ENCODE measurements at places on chromosomes 3 and 15.
A peak's percentile ranks its signal among the peaks of the same experiment; 100 is the strongest.

DNA sequence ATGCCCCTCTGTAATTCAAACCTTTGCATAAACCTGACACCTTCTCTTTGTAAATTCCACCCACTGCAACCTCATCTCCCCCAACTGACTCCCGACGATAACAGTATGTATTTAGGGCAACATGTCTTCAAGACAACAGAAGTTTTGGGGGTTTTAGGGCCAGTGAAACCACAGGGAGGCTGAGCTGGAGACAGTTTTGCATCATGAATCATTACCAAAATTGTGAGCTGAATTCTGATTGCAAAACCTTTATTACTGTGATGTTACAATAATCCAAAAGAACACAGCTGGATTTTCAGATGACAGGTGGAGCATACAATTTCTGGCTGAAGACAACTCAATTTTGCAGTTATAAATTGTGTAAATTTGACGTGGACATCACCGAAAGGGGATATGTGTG, 281.3 kb upstream of the TTC14 start:
- no peak for DNase-seq

GRCh38 chr3:42906070-42906847, at the start of gene ZNF662:
Gene ZNF662, plus strand, starts transcription at chr3:42906142. Its CDS starts 1,973 bp downstream, at chr3:42908115.
- peak; percentile 3 for DNase-seq

- no peak for DNase-seq
Observed at GRCh38 chr3:23549148-23549910, 256.4 kb upstream of the UBE2E1 start.

GRCh38 chr3:11835028-11835639, 11.6 kb downstream of the TAMM41 start:
- no peak for DNase-seq

DNA sequence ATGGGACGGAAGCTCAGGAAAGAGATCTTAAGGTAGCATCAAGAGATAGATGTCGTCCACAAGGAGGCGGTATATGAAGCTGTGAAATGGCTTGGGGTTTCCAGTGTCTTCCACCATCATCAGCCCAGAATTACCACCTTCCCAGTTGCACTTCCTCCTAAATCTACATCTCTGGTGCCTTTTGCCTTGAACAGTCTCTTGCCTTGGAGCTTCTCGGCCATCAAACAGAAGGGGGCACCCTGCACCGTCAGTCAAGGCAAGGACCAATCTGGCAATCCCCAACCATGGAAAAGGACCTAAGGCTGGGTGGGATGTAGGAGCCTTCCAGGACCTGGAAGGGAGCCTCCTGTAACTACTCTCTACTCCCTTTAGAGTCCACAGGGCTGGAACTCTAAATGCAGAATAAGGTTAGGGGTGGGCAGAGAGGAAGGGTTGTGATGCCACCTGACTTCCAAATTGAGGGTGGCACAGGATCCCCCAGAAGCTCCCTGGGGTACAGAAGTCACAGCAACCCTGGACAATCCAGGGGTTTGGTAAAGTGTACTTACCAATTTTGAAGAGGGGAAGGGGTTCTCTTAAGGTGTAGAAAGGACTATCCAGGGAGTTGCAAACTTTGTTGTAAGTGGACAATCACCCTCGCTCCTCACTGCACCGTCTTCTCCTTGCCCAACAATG, 1.0 kb upstream of the RYR3 start:
- no peak for DNase-seq

DNA sequence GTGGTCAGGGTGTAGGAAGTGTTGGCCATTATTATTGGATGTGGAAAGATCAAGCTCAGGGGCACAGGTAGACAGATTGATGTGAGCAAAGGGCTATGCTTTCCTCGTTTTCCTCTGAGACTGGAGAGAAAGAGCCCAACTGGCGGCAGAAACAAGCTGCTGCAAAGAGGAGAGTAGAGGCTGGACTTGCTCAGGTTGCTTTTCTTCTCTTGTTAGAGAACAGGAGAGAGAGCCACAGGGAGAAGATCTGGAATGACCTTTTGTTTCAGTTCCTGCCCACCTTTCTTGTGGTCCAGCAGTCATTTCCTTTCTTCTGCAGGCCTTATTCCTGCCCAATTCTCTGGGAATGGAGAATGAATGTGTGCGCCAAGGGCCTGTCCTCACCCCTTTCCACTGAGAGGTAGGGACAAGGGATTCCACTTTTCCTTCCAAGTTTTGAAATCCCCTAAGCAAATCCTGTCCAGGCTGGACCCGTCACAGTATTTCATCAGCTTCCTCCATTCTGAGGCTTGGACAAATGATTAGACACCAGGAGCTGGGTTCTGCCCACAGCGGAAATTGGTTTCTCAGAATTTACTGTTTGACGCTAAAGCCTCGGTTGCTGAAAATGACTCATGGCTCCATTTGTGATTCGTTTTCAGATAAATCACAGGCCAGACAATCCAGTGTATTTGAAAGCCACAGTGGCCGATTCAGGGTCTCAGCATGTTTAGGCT, 16.1 kb downstream of the ZNF80 start:
- no peak for DNase-seq

DNA sequence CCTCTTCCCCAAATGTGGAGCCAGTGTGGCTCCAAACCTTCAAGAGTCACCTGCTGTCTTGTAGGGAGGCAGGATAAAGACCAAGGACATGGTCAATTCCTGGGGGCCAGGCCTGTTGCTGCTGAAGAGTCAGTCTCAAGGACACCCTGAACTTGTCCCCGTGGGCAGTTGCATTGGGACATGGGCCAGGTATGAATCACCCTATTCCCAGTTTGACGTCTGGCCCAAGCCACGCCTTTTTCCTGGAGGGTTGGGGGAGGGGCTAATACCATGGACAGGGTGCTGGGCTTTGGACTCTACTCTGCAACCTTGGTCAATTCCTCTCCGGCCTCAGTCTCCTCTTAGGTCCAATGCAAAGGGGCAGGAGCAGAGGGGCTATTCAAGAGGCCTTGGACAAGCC, 10.4 kb downstream of the ATP2B2 start:
- no peak for DNase-seq

DNA sequence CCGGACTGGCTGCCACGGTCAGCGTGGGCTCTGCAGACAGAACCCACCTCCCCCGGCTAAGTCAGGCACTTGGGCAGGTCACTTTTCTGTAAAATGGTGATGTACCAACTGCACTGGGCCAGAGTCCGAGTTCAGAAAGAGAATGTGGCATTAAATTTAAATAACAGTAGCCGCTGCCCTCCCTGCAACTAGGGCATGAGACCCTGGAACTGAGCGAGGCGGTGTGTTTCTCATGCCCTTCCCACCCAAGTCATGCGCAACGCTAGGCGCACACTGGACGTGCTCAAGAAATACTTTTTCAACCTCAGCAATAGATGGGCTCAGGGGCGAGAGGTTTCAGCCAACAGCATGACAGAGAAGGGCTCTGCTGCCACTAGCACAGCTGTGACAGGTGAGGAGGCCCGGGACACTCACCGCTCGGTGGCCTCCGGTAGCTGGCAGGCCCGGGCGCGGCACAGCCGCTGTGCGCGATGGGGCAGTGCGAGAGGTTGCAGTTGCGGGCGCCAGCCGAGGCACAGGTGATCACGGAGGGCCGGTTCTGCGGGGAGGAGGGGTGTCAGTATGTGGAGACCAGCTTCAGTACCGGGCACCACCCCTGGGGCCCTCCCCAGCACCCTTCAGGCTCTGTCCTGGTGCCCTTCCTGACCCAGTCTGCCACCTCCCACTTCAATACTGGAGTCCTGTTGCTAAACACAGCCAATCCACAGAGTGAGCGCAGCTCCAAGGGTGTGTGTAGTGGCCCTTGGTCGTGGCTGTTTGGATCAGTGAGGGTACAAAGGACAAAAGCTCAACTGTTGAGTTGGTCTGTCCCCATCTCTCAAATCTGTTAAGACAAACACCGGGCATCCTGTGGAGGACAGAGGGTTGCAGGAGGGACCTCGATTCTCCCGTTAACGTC, 84.5 kb downstream of the VGLL4 start:
- DNase-seq = no peak

GRCh38 chr15:69319384-69320375, 21.0 kb downstream of the PAQR5 start:
- no peak for DNase-seq

- no peak for DNase-seq
Observed at GRCh38 chr3:148466143-148466542, 231.6 kb upstream of the AGTR1 start.

DNA sequence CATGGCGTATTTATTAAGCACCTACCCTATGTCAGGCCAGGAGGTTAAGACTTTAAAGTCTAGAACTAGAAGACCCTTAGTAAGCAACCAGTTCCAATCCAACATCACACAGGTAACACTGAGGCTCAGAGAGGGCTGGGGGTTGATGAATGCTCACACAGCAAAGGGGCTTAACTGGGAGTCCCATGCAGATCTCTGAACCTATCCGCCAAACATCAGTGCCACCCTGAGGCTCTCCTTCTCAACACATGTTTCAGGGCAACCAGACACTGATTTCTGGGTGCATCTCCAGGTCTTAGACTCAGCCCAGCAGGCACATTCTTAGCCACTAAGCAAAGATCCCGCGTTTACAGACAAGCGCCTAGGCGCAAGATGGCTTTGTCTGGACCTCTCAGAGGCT, 92.0 kb upstream of the SLC6A11 start:
- no peak for DNase-seq
